ENCODE measurements at places on chromosomes 6 and 20.

- DNase-seq = no peak
Observed at GRCh38 chr6:127980996-127981395, 80.1 kb upstream of the THEMIS start.

DNA sequence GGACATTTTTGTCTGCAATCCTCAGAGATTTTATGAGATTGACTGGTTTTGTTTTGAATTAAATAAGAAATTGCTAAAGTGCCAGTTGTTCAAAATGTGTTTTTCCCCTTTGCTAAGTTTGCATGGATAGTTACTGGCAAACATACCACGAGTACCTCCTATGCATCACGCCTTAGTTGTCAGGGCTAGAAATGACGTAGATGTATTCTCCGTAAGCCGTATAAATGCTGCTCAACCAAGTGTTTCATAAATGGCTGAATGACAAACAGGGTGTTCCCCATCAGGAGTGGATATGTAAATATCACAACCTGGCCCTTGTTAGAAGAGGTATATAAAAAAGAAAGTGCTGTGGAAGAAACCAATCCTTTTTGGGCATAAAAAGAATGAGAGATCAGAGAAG lies 341.1 kb upstream of the ZFP64 start:
- DNase-seq = no peak

- no peak for DNase-seq
Observed at GRCh38 chr6:11699576-11699975, 79.0 kb downstream of the ADTRP start.

GRCh38 chr6:34644716-34645115 lies 51.9 kb downstream of the ILRUN start:
- DNase-seq = no peak

- DNase-seq = no peak
Observed at GRCh38 chr20:9485614-9486340, 28.6 kb upstream of the LAMP5 start.

DNA sequence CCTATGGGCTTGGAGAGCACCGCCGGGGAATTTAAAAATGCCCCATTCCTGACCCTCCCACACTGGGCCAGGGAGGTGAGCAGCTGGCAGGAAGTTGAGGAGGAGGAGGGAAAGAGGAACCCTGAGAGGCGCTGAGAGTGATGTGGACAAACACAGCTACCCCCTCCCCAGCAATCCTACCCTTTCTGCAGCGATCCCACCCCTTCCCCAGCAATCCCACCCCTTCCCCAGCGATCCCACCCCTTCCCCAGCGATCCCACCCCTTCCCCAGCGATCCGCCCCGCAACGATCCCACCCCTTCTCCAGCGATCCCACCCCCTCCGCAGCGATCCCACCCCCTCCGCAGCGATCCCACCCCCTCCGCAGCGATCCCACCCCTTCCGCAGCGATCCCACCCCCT lies 111.6 kb downstream of the SYCP2 start:
- no peak for DNase-seq

- DNase-seq = no peak
Observed at GRCh38 chr20:58407201-58407873, 18.3 kb downstream of the VAPB start.

- DNase-seq = no peak
Observed at GRCh38 chr6:84811351-84811750, 47.0 kb upstream of the TBX18 start.

DNA sequence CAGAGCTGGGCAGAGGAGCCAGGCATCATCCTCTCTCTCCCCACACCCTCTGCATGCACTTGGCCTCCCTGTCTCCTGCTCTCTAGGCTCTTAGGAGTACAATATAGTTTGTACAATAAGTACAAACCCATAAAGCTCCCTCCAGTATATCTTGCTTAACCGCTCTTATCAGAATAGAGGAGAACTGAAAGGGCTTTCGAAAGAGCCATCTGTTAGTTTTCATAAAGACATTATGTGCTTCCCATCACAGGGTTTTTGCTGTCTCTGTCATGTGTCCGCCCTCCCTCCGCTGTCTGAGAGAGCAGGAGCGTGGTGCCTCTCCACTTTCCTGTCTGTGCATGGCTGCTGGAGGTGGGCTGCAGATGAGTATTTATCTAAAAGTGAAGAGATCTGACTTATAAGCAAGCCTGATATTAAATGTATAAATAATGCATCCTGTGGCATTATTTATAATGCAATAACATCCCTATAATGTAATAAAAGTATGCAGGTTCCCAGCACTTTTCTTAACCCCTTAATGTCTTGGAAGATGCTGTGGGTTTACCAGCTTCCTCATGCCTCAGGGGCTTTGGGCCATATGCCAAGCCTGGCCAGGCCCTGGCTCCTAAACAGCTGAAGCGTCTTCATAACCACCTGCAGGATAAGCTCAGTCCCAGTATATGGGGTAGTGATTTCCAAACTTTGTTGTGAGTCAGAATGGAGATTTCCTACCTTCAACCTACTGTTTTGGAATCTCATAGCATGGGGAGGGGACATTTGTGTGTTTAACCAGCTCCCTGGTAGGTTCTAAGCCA lies 297.1 kb downstream of the DHX35 start:
- DNase-seq = no peak

- DNase-seq = no peak
Observed at GRCh38 chr6:129733290-129733689, 23.3 kb upstream of the ARHGAP18 start.

DNA sequence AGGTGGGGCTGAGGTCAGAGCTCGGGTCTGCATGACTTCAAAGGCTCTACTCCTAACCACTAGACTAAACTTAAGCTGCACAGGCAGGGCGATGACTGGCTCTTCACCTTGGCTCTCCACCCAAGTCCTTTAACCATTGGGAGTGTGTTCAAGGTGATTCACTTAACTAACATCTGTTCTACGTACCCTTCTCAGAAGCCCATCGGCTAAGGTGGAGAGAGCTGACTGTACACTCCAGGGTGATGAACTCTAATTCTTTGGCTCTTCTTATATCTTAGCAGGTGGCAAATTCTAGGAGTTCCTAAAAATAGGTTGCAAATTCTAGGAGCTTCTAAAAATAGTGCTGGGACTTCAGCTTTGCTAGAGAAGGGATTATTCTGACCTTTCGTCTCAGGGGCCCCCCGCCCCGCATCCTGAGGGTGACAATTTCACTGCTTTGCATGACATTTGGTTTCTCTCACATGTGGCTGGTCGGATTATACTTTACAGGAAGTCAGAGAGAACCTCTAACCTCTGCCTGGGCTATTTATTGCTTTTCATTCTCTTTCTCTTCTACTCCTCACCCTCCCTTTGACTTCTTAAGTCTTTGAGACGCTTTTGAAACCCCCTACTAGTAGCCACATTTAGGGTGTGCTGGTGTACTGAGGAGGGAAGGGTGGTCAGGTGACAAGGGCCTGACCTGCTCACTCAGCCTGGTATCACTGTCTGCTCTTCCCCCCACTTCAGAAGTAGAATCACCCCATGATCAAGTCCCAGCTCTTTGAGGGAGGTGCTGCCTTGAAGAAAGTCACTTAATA lies 55.5 kb downstream of the PRDM1 start:
- no peak for DNase-seq

DNA sequence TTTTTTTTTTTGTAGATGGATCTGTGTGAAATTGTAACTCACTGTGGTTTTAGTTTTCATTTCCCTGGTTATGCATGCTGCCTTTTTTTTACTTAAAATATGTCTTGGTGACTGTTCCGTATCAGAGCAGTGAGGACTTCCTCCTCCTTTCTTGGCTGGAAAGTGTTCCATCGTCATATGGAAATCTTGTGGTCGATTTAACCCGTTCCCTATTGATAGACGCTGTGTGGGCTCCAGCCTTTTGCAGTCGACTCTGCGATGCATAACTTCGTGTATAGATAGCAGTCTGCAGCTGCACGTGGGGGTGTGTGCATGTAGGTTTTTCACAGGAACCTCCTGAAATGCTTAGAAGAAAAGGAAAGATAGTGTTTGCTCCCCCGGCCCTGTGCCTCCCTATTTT lies 28.1 kb upstream of the PNPLA1 start:
- DNase-seq = no peak

- no peak for DNase-seq
Observed at GRCh38 chr6:104170401-104170800, 689.3 kb downstream of the HACE1 start.

- DNase-seq = no peak
Observed at GRCh38 chr6:113694278-113695077, 162.7 kb upstream of the MARCKS start.
